ENCODE measurements at places on chromosomes 2 and 18.

DNA sequence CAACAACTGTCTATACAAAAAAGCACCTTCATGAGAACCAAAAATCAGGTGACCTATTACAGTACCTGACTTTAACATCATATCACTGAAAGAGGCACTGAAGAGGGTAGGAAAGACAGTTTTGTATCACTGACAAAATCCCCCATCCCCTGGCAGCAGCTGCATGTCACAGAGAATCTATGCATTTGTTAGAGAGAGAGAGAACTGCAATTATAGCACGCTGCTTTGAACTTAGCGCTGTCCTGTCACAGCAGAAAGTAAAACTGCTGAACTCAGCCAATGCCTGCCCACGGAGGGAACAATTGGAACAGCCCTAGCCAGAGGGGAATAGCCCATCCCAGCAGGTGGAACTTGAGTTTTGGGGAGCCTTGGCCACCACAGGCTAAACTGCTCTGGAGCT lies 75.1 kb upstream of the NOL4 start:
- no peak for DNase-seq

DNA sequence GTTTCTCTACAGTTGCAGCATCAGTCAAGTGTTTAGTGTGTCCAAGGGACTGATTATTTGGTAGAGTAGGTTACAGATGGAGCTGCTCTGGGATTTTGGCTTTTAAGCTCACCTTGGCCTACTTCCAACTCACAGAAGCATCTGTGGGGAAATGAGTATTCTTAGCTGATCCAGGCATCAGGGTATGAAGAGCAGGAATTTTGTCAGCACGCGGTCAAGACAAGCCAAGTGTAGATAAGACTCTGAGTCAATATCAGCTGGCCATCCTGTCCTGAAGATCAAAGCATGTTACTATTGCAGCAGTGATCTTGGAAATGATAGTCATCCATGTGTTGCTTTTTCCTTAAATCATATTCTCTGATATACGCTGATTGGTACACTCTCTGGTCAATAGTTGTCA lies 24.4 kb downstream of the SERPINB4 start:
- no peak for DNase-seq

- no peak for DNase-seq
These were observed 269.4 kb upstream of the THUMPD2 start for GRCh38 chr2:40048506-40048905.

GRCh38 chr18:23870676-23871380 lies 143.7 kb upstream of the TTC39C start:
- DNase-seq: no peak

GRCh38 chr18:12092398-12093229 lies 1.0 kb upstream of the ANKRD62 start:
- no peak for DNase-seq

DNA sequence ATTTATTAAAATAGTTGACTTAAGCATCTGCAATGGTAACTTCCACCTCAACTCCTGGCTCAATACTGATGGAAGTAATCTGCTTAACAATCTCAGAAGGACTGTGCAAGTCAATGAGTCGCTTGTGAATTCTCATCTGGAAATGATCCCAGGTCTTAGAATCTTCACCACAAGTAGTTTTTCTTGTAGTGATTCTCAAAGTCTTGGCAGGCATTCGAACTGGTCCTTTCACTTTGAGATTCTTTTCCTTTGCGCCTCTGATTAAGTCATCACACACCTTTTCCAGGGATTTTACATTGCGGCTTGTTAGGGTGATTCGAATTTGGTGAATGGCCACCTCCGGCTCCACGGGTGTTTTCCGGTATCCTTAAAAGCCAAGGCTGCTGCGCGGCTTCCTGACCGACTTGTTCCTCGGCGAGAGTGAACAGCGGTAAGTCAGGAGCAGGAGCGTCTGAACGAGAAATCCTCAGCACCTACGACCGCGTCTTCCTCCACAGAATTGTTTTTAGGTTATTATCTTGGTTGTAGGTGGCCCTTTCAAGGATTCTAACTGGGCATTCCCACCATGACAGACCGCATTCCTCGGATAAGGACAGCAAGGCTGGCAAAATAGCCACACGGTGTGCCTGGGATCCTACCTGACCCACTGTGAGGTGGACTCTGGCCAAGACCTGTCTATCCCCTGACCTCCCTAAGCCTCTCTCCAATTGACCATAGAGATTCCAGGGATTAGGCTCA lies 23.8 kb upstream of the SLC20A1 start:
- DNase-seq: peak; percentile 86

- peak; percentile 36 for DNase-seq
These were observed 33.1 kb downstream of the ARHGAP15 start for GRCh38 chr2:143162123-143162837.

- no peak for DNase-seq
These were observed 98.8 kb upstream of the MAP3K20 start for GRCh38 chr2:172976816-172977215.

Data from iris pigment epithelial cell (primary cell).